Right renal cortex interstitium (tissue), 3 donors: ENCODE measurements at places on chromosomes 11 and 22. TPM values are rescaled to one million over a fixed set of nuclear protein-coding genes. Genes with fewer than 3 reads are reported as not detected.

The CFAP300 gene
- 5.3 TPM for polyA plus RNA-seq

The ARHGEF17 gene
- polyA plus RNA-seq, result 70.2 TPM

The MUC5B gene
- polyA plus RNA-seq, result under 0.01 TPM

The ZP1 gene
- polyA plus RNA-seq, result not detected

The NOX4 gene
- polyA plus RNA-seq, result 50.2 TPM

The SMIM35 gene
- polyA plus RNA-seq, result 0.15 TPM

The C22orf31 gene
- 0.95 TPM for polyA plus RNA-seq
